ENCODE measurements at places on chromosomes 16 and 17. TPM values are rescaled to one million over a fixed set of nuclear protein-coding genes. Genes with fewer than 3 reads are reported as not detected.

RBFOX1 gene
- total RNA-seq, result 22.2 TPM

CD300E gene
- not detected for total RNA-seq

PRSS21 gene
- total RNA-seq, result not detected

CORO1A gene
- 13.0 TPM for total RNA-seq

KRT24 gene
- not detected for total RNA-seq

MAF gene
- total RNA-seq, result 34.6 TPM

CLDN6 gene
- not detected for total RNA-seq

GAS2L2 gene
- total RNA-seq, result 0.33 TPM

PLA2G10 gene
- not detected for total RNA-seq

VASN gene
- total RNA-seq, result 32.7 TPM

HS3ST2 gene
- 1.6 TPM for total RNA-seq

ASIC2 gene
- 11.5 TPM for total RNA-seq

PRAC2 gene
- total RNA-seq, result not detected

CDK3 gene
- 7.5 TPM for total RNA-seq

TNK1 gene
- 2.4 TPM for total RNA-seq

CCL3 gene
- total RNA-seq, result 1.3 TPM

TMEM219 gene
- 30.3 TPM for total RNA-seq

ALOX12B gene
- total RNA-seq, result 0.99 TPM

KRTAP3-1 gene
- total RNA-seq, result not detected

KCTD19 gene
- 0.44 TPM for total RNA-seq

GIT1 gene
- 32.7 TPM for total RNA-seq

NT5C3B gene
- total RNA-seq, result 70.3 TPM

QRICH2 gene
- 5.1 TPM for total RNA-seq

All from camera-type eye (tissue), 1 donor.